ENCODE measurements at places on chromosomes 2 and 18. TPM values are rescaled to one million over a fixed set of nuclear protein-coding genes. Genes with fewer than 3 reads are reported as not detected.

- no peak for DNase-seq
Observed at GRCh38 chr2:1640301-1641135, 103.8 kb downstream of the PXDN start.

DNA sequence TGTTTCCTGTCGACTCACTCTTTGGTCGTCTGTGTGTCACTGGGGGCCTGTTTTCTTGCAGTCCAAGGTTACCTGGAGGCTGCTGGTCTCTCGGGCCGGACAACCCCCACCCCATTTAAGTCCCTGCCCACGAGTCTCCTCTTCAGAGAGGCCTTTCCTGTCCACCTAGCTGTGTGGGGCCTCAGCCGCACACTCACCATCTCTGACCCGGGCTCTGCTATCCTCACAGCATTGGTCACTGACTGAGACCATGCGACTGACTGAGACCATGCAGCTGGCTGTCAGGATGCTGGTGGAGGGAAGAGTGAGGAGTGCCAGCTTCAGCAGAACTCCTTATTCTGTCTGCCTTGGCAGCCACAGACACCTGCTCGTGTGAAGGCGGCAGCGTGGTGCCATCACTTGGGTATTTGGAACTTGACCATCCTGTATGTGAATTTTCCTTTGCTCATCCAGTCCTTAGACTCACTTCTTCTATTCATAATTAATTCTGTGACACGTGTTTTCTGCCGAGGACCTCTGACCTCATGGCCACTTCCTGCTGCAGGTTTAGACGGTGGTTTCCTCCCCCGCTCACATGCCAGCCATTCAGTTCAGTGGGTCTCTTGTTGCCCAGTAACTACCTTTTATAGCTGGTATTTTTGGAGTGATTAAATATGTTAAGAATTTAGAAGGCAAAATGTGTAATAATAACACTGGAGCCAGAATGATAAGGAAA, 47.5 kb upstream of the ASB1 start:
- DNase-seq: no peak

SERPINB3 gene
- not detected for total RNA-seq

SIX2 gene
- total RNA-seq: not detected

GRCh38 chr2:187037310-187037709, 188.3 kb upstream of the ZSWIM2 start:
- DNase-seq: no peak

- no peak for DNase-seq
Observed at GRCh38 chr2:85642725-85643124, 25.3 kb downstream of the SFTPB start.

DNA sequence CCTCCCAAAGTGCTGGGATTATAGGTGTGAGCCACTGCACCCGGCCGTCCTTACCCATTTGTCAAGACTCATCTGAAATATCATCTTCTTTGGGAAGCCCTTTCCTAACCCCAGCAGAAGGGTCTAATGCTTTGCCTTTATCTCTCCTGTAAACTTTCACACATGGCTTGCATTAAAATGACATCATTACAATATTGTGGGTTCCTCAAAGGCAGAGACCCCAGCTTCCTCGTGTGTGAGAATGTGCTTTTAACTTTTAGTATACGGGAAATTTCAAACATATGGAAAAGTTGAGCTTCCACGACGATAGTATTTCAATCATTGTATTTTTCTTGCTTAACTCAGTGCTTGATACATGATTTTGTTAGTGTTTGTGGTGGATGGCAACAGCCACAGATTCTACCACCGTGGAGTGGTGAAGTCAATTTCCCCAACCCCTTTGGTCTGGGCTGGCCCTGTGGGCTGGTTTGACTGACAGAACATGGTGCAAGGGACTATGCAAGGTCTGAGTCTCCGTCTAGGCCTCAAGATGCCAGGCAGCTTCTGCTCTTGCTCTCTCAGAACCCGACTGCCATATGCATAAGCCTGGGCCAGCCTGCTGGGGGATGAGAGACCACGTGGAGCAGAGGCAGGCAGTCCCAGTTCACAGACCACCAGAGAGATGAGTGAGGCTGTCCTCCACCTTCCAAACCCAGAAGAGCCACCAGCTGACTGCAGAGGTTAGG, 39.9 kb downstream of the NGEF start:
- no peak for DNase-seq

DNA sequence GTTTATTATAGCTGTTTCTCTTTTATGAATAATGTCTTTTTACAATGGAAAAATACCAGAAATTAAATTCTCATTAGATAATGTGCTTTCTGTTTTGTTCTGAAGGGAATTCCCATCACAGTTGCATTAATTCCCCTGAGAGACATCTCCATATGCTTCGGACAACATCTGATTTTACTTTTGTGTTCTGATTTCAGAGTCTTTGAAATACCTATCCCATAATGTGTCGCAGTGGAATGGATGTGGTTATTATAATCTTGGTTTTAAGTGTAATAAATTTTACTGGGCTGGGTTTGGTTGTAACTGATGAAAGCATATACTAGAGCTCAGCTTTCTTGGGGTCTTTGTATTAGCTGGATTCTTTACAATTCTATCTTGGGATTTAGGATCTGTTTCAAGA, 12.5 kb downstream of the SPTBN1 start:
- DNase-seq: no peak

MEP1B gene
- not detected for total RNA-seq

KCNIP3 gene
- not detected for total RNA-seq

GCKR gene
- total RNA-seq: not detected

GRCh38 chr18:50143886-50144285, 51.1 kb downstream of the MYO5B start:
- DNase-seq: no peak

DNA sequence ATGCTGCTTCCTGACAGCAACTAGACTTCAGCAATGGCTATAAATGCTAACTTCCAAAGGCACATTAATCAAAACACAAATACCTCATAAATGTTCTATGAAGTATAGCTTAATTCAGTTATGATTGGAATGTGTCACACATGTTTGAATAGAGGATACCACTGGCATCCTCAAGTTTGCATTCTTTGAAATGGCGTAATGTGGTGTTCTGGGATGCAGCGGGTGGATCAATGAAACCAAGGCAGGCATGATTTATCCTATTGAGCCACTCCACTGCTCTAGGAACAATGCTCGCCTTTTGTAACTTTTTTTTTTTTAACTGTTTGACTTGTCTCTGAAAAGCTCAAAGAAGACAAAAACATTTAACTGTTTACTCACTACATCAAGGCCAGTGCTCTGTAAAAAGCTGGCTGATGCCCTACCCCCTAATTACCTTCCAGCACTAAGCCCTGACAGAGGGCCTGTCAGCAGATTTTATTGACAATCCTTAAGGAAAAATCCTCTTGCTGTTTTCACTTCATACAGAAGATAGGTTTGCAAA, 278.8 kb upstream of the SESTD1 start:
- no peak for DNase-seq

CNGA3 gene
- total RNA-seq: not detected

DNA sequence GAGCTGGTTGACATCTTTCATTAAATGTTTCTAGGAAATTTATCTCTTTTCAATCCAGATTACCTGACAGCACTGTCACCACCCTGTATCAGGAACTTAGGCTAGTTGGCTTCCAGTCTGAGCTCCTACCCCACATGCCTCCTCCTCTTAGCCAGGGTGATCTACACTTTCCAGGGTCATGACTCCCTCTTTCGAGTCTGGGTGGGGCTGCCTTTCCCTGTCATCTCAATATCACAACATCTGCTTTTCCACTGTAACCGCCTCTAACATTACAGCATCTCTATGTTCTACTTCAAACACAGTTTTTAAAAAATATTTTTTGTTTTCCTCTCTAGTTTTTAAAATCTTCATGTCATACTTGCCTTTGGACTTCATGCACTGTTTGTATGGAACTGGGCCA, 129.2 kb downstream of the RBMS1 start:
- no peak for DNase-seq

- no peak for DNase-seq
Observed at GRCh38 chr2:128377071-128377910, 58.6 kb upstream of the HS6ST1 start.

GKN2 gene
- not detected for total RNA-seq

GPR17 gene
- total RNA-seq: not detected

PLEKHH2 gene
- 3.1 TPM for total RNA-seq

GRCh38 chr2:49490710-49491109, 336.4 kb upstream of the FSHR start:
- DNase-seq: no peak

UGT1A10 gene
- not detected for total RNA-seq

CRYGC gene
- not detected for total RNA-seq

ZNF385B gene
- total RNA-seq: not detected

GRCh38 chr2:128444121-128444771, 125.6 kb upstream of the HS6ST1 start:
- DNase-seq: no peak

EFHD1 gene
- total RNA-seq: 2.3 TPM

TCF7L1 gene
- total RNA-seq: 0.16 TPM

DNA sequence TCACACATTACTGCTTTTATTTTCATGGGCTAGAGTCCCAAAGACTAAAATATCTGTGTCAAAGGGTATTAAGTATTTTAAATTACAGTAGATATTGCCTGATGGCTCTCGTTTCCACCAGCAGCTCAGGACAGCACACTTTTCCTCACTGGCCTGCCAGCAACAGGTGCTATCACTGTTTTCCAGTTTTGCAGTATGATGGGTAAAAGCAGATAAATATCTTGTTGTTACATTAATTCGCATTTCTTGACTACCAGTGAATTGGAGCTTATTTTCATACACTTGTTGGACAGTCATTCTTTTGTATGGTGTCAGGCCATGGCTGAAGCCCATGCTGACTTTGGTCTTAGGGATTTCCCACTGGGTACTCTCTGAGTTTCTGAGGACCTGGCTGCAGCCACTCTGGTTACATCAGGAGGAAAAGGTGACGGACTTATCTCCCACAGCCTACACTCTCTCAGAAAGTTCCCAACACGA, 4.8 kb downstream of the APOB start:
- DNase-seq: no peak

RAX gene
- total RNA-seq: not detected

ERFE gene
- total RNA-seq: not detected

RND3 gene
- 0.98 TPM for total RNA-seq

GRCh38 chr2:217717646-217718045, 285.1 kb downstream of the TNS1 start:
- DNase-seq: no peak

DNA sequence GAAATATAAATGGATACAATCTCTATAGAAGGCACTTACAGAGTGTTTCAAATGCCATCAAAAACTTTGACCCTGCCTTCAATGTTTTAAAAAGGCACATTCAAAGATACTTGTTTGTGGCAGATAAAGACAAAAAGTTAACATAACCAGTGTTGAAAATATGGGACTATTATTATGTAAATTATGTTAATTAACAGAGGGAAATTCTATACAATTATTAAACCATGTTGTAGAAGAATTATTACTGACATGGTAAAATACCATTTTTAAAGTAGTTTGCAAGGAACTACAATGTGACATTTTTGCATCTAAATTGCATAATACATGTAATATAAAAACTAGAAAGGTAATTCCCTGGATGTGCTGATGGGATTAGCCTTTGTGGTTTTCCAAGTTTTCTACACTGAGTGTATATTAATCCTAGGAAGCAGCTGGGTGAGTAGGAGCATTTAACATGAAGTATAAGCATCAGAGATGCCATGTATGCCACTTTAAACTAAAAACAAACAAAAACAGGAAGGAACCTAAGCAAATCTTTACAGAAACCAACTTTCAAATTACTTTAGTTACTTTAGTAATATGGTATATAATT, 21.7 kb downstream of the MIB1 start:
- DNase-seq: no peak

DNA sequence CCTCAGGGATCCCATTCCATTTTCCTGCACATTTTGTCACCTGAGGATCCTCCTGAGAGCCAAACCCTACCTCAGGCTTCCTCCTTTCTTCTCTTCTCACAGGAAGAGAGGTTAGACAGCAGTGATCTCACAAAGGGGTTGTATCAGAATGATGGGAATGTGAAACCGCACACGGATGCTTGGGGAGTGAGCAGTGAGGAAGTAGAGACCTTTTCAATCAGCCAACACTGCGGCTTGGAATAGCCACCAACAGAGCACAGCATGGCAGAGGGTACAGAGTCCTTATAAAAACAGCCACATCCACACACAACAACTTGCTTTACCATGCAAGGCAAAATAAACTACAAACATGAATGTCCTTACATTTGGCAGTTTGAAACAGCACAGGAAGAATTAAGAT, 8.7 kb downstream of the TMEM182 start:
- DNase-seq: no peak

CRYBA2 gene
- total RNA-seq: not detected

REG1B gene
- 5.4 TPM for total RNA-seq

DNA sequence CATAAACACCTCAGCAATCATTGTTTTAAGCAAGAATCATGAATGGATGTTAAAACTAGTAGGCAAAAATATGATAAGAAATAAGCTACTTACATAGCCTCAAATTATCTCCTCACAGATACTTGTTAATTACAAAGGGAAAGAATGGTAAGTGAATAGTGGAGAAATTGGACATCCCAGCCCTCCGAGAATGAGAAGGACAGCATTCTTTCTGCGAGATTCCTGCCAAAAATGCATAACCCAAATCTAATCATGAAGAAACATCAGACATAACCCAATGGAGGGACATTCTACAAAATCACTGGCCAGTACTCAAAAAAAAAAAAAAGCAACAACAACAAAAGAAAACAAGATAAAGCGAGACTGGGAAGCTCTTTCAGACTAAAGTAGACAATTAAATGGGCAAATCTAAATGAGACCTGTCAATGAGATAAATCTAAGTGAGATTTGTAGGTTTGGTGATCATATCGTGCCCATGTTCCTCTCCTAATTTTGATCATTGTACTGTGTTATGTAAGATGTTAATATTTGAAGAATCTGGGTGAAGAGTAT, 57.9 kb upstream of the GLI2 start:
- no peak for DNase-seq

DNA sequence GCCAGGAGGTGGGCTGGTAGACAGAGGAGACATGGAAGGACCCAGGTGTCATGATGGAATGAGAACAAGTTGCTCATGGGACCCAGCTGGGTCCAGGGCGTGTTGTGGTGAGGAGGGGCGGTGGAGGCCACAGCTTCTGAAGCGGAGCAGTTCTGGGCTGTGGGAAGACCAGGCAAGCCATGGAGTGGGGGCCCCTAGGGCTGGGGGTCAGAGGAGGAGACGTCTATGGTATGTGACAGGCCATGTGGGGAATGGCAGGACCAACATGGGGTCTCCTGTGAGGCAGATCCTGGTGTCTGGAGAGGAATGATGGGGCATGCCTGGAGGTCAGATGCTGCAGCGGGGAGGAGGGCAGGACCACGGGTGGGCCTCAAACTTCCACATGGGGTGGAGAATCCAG, 16.9 kb downstream of the MYO7B start:
- DNase-seq: no peak

GRCh38 chr2:162125138-162125537, 26.9 kb downstream of the GCG start:
- DNase-seq: no peak

GRCh38 chr18:11987527-11987926, 6.2 kb downstream of the IMPA2 start:
- no peak for DNase-seq

RNF181 gene
- 64.3 TPM for total RNA-seq

- DNase-seq: no peak
Observed at GRCh38 chr2:54247115-54247514, 8.9 kb downstream of the TSPYL6 start.

All from T-cell (primary cell).